HAP-1 (cell line): ENCODE measurements at places on chromosomes 1 and 21.
A peak's percentile ranks its signal among the peaks of the same experiment; 100 is the strongest.

GRCh38 chr1:53093778-53094532 is 31.9 kb downstream of the PODN start:
- DNase-seq, result no peak

- DNase-seq, result no peak
Measured at GRCh38 chr1:12206792-12207424, 22.9 kb upstream of the VPS13D start.

GRCh38 chr1:227707846-227708245 is 27.3 kb downstream of the JMJD4 start:
- no peak for DNase-seq

- no peak for DNase-seq
Measured at GRCh38 chr1:89001510-89001909, 9.1 kb upstream of the KYAT3 start.

DNA sequence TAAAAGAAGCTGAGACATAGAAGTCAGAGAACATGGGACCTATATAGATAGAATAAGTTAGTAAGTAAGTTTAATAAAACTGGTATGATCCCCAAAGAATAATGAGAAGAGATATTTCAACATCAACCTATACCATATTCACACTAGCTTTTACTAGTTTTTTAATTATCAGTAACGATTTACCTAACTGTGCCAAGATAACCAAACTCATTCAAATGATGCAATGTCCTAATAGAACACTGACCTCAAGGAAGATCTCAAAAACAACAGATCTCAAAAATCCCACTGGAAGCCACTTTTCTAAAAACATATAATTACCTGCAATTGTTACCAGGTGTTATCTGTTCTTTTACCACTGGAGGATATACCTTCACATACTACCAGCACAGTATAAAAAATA is 38.7 kb downstream of the ANKRD13C start:
- DNase-seq, result no peak

- DNase-seq, result no peak
Measured at GRCh38 chr1:7755448-7755847, 15.6 kb upstream of the VAMP3 start.

GRCh38 chr1:150995896-150996295 is 10.8 kb downstream of the MINDY1 start:
- DNase-seq, result no peak

GRCh38 chr1:221138516-221138915 is 259.3 kb downstream of the HLX start:
- DNase-seq, result no peak

- no peak for DNase-seq
Measured at GRCh38 chr1:107807405-107807804, 157.6 kb downstream of the VAV3 start.

GRCh38 chr1:38194472-38194871 is 147.9 kb upstream of the POU3F1 start:
- DNase-seq, result no peak

GRCh38 chr1:232590744-232591082 is 39.2 kb downstream of the SIPA1L2 start:
- DNase-seq, result no peak

DNA sequence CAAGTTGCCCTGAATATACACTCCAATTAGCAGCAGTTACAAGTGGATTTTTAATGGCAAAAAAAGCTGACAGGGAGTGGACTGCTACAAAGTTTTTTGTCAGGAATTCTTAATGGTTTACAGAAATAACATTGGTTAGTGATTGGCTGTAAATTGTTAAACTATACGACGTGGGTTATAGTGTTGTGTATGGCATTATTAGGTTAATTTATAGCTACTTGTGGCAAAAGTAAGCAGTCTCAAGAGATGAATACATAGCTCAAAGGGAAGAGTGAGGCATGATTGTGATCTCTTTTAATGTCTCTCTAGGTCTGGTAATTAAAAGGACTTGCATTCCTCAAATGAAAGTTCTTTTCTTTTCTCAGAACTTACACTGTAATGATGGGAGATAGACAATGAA is 75.8 kb upstream of the CD1D start:
- DNase-seq, result peak; percentile 63

DNA sequence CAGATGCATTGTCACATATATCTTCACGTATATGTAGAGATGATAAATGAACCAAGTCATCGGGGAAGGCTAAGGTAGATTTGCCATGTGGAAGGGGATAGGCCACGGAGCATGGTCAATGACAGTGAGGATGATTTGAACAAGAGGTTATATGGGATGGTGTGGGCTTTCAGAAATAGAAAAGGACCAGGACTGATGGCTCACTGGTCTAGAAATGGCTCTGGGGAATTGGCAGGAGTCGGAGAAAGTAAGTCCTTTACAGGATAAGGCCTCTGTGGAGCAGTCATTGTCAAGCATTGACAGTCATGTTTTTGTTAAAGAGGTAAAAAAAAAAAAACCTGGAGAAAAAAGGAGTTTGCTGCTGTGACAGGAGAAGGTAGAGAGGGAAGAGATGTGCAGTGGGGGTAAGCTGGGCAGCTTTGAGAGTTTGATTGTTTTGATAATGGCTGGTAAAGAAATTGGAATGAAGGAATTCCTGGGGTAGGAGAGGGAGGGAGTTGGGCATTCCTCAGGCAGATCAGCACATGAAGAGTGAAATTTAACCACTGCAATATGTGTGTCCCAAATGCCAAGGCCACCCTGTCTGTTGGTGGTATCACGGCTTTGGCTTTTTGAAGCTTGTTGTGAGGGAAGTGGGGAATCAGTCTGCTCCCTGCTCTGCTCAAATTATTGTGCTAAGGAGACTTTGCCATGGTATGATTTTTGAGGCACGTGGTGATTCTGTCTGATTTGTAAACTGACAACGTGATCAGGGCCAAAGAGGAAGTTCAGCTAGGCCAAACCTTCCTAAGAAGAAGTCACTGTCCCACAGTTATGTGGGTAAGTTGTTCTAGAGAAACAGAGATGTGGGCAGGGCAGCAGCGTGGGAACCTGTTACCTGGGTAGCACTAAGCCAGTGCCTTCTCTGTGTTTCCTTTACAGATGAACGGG is 26.0 kb downstream of the MACF1 start:
- no peak for DNase-seq

DNA sequence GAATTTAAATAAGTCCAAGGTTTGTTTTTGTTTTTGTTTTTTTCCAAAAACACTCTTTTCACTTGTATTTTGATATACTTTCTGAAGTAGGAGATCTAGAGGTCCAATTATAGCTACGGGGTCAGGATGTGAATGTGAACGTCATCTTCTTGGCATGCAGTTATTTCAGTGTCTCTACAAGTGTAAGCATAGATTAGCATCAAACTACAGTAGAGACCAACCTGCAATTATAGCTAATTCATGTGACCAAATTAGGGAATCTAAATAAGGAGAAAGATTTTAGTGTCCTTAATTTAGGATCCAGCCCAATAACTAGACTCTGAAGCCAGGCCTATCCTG is 107.3 kb upstream of the PALMD start:
- no peak for DNase-seq

- no peak for DNase-seq
Measured at GRCh38 chr1:235741294-235741693, 91.7 kb upstream of the GNG4 start.

DNA sequence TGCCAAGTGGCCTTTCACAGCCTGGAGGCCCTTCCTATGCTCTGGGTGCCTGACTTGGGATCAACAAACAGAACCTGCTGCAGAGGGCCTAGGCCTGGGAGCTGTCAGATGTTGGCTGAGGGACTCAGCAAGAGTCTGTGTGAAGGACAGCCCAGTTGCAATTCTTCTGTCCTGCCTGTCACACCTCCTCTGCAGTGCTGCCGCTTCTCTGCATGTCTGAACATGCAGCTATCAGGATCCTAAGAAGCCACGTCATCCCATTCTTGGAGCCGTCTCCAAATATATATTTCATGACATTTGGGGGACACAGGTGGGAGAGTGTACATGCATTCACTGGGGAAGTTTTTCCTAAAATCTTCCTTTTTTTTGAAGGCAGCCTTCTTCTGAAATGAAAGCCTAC is 8.6 kb downstream of the FCAMR start:
- DNase-seq, result no peak

DNA sequence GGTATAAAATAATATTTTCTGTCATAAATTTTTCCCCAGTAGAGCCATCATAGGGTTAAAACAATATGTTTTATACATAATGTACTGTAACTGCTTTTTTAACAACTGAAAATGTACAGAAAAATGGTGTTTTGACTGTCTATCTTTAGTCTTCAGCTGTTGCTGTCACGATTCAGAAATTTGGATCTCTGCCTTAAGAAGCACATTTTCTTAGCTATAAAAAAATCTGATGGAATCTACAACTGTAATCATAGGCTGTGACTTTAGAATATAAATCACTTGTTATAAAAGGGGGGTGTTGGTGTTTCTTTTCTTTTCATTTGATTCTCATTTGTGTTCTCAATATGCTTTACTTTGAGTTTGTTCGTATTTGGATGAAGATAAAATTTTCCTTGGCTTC is 187.5 kb downstream of the PDE4B start:
- DNase-seq, result no peak

- DNase-seq, result no peak
Measured at GRCh38 chr21:45415188-45415942, 10.4 kb downstream of the COL18A1 start.

- DNase-seq, result no peak
Measured at GRCh38 chr1:39136638-39137037, 67.9 kb upstream of the MACF1 start.

GRCh38 chr1:110982320-110982719 is 18.6 kb upstream of the LRIF1 start:
- DNase-seq, result no peak

DNA sequence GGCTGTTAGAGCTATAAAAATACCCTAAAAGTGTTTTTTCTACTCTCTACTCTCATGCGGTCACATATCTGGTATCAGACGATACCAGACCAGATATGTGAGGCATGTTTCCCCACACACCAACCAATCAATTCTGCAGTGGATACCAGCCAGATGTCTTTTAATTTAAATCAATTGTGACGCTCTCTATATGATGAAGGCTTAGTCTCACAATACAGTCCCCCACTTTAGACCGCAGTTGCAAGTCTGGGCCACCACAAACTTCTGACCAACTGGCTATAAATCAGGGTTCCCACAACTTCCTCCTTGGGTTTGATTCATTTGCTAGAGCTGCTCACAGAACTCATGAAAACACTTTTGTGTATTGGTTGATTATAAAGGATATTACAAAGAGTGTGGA is 586.1 kb upstream of the ZP4 start:
- DNase-seq, result no peak

- DNase-seq, result no peak
Measured at GRCh38 chr1:235759336-235759735, 107.4 kb downstream of the LYST start.

DNA sequence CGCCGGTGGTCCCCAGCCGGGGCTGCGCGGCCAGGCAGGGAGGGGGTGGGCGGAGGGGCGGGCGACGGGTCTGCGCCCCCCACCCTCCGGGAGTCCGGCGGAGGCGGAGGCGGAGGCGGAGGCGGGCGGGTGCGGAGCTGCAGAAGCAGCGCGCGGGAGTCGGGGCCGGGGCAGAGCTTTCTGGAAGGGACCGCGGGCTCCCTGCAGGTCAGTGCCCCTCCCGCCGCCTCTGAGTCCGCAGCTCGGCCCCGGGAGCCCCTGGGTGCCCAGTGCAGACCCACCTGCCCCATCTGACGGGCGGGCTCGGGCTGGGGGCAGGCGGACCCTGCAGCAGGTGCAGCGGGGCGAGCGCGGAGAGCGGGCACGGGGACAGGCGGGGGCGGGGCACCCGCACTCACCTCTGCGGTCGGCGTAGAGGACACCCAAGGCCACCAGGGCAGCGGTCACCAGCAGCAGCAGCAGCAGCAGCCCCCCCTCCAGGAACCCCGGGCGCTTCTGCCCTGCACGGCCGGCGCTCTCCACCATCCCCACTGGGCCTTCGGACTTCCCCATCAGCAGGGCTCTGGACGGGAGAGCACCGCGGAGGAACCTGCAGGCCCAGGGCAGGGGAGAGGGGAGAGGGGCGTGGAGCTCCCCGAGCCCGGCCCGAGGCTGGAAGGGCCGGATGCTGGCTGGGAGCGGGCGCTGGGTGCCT is 3.7 kb downstream of the MMEL1 start:
- no peak for DNase-seq

GRCh38 chr1:206439205-206439604 is 31.1 kb upstream of the IKBKE start:
- no peak for DNase-seq

DNA sequence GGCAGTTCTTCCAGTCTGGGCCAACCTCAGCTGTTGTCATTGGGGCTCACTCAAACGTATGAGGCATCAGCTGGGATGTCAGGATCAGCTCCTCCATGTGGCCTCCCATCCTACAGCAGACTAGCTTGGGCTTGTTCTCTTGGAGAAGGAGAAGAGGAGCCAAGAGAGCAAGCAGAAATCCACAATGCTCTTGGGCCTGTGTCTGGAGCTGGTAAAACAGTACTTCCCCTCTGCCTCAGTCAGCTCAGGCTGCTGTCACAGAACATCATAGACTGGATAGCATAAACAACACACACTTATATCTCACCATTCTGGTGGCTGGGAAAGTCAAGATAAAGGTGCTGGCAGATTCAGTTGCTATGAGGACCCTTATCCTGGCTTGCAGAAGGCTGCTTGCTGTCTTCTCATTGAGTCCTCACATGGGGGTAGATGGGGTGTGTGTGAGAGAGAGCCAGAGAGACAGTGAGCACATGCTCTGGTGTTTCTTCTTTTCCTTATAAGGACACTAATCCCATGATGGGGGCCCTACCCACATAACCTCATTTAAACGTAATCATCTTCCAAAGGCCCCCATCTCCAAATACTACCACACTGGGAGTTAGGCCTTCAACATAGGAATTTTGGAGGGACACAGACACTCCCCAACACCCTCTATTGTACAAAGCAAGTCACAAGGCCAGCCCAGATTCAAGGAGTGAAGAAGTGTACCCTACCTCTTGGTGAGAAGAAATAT is 16.3 kb upstream of the DNAJC6 start:
- DNase-seq, result no peak

- DNase-seq, result no peak
Measured at GRCh38 chr1:205670150-205670446, 10.2 kb downstream of the SLC45A3 start.

GRCh38 chr1:194102607-194103006 is 916.2 kb upstream of the B3GALT2 start:
- DNase-seq, result no peak

DNA sequence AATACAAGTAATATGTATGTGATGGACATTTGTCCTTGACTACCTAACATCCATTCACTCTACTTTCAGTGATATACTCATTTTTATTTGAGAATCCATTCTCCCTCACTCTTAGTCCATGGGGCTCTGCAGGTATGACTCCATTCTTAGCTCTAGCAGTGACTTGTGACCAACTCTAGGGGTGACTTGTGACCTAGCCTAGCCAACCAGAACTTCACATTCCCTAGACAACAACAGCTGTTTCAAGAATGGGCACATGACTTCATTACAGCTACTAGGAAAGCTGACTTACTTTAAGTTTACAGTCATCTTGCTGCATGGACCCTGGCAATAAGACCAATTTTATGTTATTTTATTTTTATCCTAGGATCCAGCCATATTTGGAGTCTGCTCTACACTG is 23.6 kb upstream of the DDX59 start:
- DNase-seq, result no peak

DNA sequence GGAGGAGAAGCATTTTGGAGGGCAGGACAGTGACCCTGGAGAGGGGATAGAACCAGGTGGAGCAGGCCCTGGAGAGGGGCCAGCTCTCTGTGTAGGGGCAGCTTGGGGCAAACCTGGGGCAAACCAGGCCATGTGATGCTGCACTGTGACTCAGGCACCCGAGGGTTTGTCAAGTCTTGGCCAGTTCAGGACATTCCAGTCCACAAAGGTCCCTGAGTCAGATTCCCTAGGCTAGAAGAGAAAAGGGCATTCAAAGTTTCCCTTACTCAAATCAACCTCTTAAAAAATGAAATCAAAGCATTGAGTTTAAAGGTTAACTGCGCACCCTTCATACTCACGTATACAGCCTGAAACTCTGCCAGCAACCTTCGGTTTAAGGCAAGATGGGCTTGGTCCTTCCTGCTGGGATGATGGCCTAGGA is 25.2 kb upstream of the PLA2G2C start:
- DNase-seq, result no peak
